NCI-H1417 treated with DMSO at 0.1 percent for 48 hours (cell line): ENCODE measurements at places on chromosomes 2 and 18.

DNA sequence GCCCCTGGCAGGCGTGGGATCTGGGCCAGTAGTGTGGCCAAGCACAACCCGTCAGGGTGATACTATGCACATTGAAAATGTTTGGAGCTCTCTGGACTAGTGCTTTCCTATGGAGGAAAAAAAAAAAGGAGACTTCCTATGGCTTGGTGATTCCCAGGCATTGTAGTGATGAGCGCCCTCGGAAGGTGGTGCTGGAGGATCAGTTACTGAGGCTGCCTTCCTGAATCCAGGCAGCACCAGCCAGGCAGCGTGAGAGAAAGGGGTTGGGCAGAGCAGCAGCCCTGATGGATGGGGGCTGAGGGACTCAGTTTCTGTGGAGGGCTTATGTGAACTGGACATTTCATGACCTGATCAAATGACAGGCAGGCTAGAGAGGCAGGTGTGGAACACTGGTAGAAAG lies 70.9 kb downstream of the CHRNA1 start:
- DNase-seq: no peak

DNA sequence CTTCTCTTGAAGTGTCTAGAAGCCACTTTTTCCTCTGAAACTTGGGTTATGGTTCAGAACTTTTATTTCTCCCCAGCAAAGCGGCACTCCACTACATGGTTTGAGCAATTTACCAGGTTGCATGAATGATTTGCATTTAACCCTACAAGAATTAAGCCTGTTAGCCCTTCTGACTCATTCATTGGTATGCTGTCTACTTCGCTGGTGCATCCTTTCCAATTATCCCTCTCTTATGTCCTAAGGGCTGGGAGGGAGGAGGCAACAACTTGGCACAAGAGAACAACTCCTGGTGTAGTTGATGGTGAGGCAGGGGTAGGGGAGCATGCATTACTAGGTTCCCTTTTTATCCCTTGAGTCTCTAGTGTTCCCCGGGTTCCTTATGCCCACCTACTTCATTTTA lies 293.4 kb upstream of the MEX3C start:
- DNase-seq: no peak

GRCh38 chr2:239274391-239275043 lies 126.3 kb downstream of the HDAC4 start:
- no peak for DNase-seq

DNA sequence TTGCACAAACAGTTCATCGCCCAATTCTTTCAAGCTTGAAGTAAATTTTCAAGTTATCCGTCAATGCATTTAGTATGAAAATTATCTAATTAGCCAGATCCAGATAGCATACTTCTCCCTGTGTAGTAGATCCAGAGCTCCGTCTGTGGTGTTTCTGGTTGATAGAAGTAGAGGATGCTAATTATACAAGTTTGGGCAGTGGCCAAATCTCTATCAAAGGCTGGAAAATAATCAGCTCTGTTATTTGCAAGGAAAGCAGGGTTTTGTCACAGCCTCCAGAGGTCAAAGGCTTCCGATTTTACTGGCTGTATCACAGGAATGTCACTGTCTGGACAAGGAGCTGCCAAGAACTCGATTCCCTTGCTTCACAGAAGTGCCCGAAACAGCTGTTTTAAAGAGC lies 28.6 kb downstream of the LRRC30 start:
- no peak for DNase-seq

DNA sequence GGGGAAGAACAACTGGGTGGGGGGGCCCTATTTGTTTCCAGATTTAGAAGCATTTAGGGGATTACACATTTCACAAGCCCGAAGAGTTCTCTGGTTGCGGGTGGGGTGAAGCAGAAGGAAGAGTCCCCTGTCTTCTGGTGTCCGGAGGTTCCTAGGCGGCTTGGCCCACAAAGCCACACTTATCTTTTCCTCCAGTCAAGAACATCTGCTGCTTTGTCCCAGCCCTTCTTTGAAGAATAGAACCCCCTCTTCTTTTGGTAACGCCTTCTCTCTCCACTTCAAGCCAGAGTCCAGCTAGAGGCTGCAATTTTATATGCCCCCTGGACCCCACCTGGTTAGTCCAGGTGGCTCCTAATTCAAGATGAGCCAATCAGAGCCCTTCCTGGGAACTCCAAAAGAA lies 15.8 kb downstream of the BOLA3 start:
- no peak for DNase-seq

GRCh38 chr18:76913583-76913982 lies 91.2 kb downstream of the ZNF236 start:
- peak; percentile 85 for DNase-seq

- DNase-seq: no peak
Observed at GRCh38 chr18:54479365-54479764, 111.7 kb upstream of the DYNAP start.

- DNase-seq: no peak
Observed at GRCh38 chr2:235940330-235940729, 227.9 kb downstream of the GBX2 start.

GRCh38 chr2:122150524-122151280 lies 395.3 kb downstream of the TSN start:
- no peak for DNase-seq

DNA sequence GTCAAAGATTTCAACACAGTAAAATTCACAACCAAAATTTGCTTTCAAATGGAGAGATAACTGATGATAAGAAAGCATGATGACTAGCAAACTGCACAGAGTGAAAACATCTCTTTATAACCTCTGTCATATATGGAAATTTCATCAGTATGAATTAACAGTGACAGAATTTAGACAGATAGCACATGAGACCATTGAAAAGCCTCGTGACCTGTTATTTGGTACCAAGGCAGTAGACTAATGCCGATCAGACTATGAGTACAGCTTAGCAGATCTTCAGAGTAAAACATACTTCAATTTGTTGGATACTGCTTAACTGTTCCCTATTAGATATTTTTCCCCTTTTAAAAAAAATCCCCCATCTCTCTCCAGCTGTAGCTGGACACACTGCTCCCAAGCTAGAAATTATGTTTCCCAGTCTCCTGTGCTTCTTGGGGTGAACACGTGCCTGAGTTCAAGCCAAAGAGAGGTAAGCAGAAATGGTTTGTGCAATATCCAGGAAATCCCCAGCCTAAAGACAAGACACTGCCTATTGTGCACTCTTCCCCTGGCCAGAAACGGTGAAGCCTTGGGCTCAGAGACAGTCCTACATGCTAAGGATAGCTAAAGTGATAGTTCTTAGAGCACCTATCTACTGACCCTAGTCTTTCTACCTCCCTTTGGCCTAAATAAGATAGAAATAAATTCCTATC lies 256.1 kb downstream of the NCKAP5 start:
- DNase-seq: no peak

- DNase-seq: no peak
Observed at GRCh38 chr2:192741889-192742288, 547.2 kb upstream of the TMEFF2 start.

- DNase-seq: no peak
Observed at GRCh38 chr18:7978834-7979233, 411.7 kb downstream of the PTPRM start.

- no peak for DNase-seq
Observed at GRCh38 chr18:36667811-36668210, 161.0 kb downstream of the TPGS2 start.

- DNase-seq: no peak
Observed at GRCh38 chr2:235733761-235734160, 239.9 kb downstream of the AGAP1 start.

DNA sequence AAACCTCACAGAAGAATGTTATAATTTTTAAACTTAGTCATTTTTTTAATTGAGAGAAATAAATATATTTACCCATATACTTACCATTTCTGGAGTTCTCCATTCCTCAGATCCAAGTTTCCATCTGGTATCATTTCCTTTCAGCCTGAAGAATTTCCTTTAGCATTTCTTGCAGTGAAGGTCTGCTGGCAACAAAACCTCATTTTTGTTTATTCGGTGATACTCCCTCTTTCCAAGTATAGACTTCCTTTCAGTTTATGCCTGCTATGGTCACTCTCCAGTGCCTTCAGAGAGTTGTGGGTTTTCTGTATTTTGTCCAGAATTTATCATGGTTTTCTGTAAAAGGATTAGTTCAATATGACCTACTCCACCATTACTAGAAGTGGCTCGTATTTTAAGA lies 17.0 kb downstream of the WDPCP start:
- no peak for DNase-seq

- no peak for DNase-seq
Observed at GRCh38 chr2:104793966-104794365, 59.9 kb upstream of the POU3F3 start.

DNA sequence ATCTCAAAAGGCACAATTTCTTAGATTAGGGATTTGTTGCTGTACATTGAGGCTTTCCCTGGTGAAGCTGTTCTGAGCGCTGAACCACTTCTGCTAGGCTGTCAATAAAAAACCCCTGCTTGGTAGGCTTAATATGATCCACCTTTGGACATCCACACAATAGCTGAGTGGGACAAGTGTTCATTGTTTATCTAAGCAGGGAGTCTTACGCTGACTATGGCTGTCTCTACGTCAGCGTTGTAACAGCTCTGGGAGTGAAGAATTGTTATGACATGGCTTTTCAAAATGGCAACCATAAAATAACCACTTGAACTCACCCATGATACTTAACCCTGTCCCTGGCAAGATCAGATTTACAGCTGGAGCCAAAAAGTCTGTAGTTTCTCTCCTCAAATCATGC lies 111.5 kb upstream of the SULT1C3 start:
- peak; percentile 6 for DNase-seq

- DNase-seq: no peak
Observed at GRCh38 chr2:240095556-240096523, 40.3 kb downstream of the COPS9 start.

DNA sequence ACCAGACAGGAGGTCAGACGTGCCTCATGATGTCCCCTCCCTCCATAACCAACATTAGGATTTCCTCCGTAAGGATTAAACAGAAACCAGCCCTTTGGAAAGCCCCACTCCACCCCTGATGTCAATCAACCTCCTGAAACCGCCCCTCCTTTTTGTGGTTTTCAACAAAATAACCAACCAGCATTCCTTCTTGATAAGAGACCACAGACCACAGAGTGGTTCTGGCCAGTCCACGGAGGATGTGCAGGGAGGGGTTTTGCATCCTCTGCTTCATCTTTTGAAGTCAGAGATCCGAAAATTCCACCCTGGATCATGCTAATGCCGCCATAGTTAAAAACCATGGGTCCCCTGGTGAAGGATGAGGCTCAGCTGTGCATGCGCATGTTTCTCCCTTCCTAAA lies 180.0 kb upstream of the CCDC150 start:
- DNase-seq: no peak

GRCh38 chr2:241432824-241433448 lies 75.4 kb downstream of the STK25 start:
- DNase-seq: no peak

DNA sequence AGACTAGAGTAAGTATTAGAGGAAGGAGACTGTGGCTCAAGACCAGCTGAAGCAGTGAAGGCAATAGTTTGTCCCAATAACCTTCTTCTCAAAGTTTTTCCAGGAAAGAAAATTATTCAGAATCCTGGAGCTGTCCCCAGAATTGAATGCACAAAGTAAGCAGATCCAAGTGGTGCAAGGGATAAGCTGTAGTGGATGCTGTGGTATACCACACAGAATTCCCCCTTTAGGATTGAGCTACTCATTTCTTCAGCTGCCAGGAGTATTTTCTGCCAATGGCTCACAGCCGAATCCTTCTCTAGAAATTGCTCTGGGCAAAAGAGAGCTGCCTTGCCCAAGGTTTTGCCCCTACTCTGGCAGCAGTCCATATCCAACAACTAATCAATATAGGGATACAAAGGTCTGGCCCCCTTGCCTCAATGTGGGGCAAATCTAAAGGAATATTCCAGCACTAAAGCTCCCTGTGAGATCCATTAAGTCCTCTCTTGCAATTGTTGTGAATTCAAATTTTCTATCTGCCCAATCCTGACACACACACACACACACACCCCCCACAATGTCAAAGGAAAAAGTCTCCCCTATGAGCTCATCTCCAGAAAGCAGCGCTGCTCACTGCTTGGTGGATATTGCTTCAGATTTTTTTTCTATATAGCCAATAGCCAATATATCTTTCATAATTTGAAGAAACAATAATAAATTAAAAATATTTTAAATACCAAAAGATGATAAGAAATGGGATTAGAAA lies 18.4 kb upstream of the TCF7L1 start:
- no peak for DNase-seq

GRCh38 chr2:32918774-32919173 lies 28.0 kb upstream of the LTBP1 start:
- no peak for DNase-seq

DNA sequence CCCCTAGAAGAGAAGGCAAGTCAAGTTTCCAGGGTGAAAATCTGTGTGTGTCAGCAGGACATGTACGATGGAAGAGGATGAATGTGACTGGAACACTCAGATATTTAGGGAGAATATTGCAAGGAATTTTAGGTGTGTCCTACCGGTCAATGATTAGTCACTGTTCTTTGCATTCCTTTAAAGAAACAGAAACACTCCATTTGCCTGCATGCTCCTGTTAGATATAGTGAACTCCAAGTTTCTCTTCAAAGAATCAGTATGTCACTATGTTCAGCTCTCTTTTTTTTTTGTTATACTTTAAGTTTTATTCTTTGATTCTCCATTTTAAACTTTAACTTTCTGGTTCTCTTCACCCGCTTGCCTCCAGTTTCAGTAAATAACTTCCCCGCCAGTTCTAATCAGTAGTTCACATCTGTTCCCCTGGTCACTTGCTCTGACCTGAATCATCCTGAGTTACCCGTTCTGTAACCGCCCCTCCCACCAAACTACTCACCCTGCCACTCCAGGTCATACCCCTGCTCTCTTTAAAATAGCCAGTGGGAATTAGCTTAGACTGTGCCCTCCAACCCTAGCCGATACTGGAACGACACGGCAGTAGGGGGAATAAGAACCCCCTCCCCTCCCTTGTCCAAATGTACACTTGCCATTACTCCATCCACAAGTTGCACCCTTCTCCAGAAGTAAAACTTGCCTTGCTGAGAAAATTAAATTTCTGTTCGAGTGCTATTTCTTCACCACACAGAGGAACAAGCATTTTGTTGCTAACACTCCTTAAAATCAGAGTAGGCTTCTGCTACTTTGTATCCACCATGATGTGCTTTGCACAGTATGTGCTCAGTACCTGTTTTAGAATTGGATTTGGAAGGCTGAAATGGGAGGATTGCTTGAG lies 268.4 kb downstream of the METTL4 start:
- DNase-seq: no peak

- DNase-seq: no peak
Observed at GRCh38 chr18:23146861-23147469, 11.7 kb downstream of the CABLES1 start.

GRCh38 chr2:222823183-222823930 lies 37.5 kb upstream of the ACSL3 start:
- no peak for DNase-seq

DNA sequence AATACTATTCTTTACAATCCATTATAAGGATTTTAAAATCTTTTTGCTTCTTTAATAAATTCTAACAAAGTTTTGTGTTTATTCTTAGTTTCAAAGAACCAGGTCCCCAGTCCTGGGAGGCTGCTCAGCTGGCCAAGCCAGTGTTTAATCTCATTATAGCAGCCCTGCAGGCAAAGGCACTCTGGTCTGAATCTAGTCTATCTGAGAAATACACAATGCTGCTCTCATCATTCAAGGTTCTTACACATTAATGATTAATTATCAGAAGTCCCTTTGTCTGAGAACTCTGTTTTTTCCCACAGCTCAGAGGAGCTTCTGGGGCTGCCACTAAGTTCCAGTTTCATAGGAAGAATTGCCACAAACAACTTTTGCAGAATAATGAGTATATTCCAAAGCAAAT lies 27.7 kb downstream of the KCTD18 start:
- DNase-seq: no peak
